Fibroblast of the aortic adventitia (primary cell): ENCODE measurements at places on chromosomes 11 and 22. TPM values are rescaled to one million over a fixed set of nuclear protein-coding genes. Genes with fewer than 3 reads are reported as not detected.

The TYMP gene
- 22.7 and 23.7 TPM in 2 replicates for total RNA-seq

The CCDC73 gene
- not detected in 2 replicates for total RNA-seq

The CABP7 gene
- total RNA-seq, result not detected in 2 replicates

The MOGAT2 gene
- total RNA-seq, result not detected in 2 replicates

The DEFB131B gene
- not detected in 2 replicates for total RNA-seq

The IFITM1 gene
- 20.9 and 24.2 TPM in 2 replicates for total RNA-seq

The PTPRCAP gene
- 0.41 and 0.45 TPM in 2 replicates for total RNA-seq

The MPPED1 gene
- total RNA-seq, result not detected in 2 replicates

The WT1 gene
- total RNA-seq, result 0.27 and 46.6 TPM in 2 replicates

The CCDC89 gene
- 4.2 and 7.9 TPM in 2 replicates for total RNA-seq

The SHANK2 gene
- total RNA-seq, result 1.9 and 4.9 TPM in 2 replicates

The ACCSL gene
- not detected in 2 replicates for total RNA-seq

The GLB1L2 gene
- total RNA-seq, result not detected in 2 replicates

The NXPE2 gene
- 0.09 TPM in 1 of 2 replicates, not detected in the other for total RNA-seq

The SLC16A8 gene
- 0.18 and 1.6 TPM in 2 replicates for total RNA-seq

The HTR3B gene
- not detected in 2 replicates for total RNA-seq
